ENCODE measurements at places on chromosomes 2 and 18.
A peak's percentile ranks its signal among the peaks of the same experiment; 100 is the strongest.

DNA sequence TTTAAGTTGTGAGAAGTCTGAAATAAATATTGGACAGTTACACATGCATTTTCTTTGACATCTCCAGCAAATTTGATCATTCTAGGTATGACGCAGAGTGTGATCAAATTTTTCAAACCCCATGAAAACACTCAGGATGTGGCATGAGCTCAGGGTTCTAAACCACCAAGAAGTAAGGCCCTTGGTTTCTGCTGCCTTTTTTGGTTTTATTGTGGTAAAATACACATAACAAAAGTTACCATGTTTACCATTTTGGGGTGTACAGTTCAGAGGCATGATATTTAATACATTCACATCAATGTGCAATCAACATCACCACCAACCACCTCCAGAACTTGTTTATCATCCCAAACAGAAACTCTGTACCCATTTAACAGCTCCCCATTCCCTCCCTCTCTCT, 64.3 kb upstream of the TTN start:
- no peak for DNase-seq

DNA sequence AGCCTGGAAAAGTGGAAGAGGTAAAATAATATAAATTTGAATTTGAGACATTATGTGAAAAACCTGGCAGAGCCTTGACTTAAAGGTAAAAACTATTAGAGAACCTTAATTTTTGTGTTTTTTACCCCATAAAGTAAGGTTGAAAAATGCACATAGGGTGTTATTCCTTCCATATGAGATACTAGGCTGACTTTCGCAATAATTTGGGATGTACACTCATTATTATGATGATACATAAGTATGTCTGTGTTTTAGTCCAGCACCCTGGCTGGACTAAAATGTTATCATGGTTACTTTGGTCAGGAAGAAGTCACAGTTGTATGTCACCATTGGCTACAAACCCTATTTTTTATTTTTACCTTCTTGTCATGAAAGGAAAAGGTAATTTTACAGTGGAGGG, 19.8 kb downstream of the NEMP2 start:
- no peak for DNase-seq

DNA sequence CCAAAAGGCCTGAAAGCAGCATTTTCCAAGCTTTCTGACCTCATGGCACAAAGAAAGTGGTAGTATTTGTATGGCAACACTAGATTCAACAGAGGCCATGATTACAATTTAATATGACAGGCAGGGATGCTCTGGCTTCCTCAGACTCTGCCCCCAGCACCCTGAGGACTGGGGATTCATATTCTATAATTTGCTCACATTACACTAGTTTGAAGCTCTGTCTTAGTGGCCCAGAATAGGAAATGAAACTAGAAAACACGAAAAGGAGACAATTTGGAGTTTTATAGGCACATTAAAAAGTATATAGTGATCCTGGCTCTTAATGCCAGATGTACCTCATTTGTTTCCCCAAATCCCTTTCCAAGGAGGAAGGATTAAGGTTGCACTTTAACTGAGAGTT, 173.0 kb upstream of the STK17B start:
- no peak for DNase-seq

- DNase-seq = no peak
Measured at GRCh38 chr18:59468821-59469220, 109.8 kb upstream of the LMAN1 start.

DNA sequence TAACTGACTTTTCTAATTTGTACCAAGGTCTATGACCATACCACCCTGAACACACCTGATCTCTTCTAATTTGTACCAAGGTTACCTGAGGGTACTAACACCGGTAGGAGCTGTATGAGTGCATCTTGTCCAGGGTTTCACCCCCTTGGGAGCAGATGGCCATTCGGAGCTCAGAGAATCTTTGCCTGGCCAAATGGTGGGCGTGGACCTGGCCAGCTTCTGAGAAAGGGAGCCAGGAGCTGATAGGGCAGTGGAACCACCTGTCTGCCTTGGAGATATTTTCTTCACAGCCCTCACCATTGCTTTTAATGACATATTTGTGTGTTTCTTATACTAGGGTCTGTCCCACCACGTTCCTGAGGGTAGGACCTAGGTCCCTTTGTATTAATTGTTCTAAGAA, 188.9 kb downstream of the LDLRAD4 start:
- no peak for DNase-seq

DNA sequence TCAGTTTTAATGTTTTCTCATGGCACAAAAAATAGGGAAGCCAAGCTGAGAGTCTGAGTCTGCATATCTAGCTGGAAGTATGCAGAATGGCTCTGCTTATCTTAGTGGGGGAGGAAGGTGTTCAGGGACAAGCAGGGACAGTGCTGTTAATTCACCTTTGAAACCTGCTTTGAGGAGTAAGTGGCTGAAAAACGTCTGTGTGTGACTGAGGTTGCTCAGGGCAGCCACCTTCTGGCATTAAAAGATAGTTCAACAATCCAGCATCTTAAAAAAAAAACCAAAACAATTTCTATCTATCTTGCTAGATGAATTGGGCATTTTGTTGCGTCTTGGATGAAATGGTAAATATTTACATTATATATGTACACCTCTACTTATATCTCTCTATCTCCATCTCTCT, 2.0 kb upstream of the TRPM8 start:
- DNase-seq = no peak

- peak; percentile 60 for DNase-seq
Measured at GRCh38 chr2:161239326-161240109, 68.7 kb upstream of the PSMD14 start.

DNA sequence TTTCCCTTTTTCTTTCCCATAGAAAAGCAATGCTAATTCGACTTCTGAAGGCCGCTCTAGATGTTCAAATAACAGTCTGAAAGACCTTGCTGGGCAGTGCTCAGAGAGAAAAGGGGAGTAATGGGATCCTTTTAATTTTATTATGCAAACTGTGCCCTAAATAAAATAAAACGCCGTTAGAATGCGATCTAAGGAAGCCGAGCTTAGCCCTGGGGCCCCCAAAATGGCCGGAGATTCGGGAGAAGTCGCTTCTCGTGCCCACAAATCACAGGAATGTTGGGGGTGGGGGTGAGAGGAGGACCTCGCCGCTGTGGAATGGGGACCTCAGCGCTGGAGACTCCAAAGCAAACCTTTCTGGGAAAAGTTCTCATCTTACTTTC, 8.4 kb upstream of the POU3F3 start:
- DNase-seq = no peak

GRCh38 chr2:232382331-232383225, 4.0 kb downstream of the ALPP start:
- peak; percentile 25 for DNase-seq

DNA sequence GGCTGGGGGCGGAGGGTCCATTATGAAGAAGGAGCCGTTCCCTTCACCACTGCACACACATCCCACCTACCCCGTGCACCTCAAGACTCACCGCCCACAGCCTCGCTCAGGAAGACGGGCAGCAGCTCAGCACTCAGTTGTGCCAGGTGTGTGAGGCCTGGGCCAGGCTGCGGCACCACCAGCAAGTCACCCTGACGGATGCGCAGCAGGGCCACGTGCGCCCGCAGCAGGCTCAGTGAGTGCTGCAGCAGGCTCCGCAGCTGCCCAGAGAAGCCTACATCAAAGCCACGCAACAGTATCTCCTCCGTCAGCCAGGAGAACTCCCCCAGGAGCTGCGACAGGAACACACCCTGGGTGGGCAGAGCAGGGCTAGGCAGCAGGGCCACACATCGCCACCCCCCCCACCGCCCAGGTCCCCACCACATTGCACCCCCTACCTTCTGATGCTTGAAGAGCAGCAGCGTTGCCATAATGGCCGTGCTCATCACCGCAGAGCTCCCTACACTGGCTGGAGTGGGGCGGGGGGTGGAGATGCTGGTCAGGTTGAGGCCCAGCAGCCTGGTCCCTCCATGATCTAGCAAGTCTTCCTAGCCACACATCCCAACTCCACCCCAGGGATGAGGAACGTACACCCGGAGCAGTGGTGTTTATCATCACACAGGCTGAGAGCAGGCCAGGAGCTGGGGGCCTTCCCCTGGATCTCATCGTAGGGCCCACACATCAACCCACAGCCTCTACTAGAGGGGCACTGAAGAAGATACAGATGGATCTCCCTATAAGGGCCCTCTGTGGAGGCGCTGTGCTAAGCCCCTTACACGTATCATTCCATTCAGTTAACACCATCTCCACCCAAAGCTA, 10.2 kb downstream of the GPAT2 start:
- DNase-seq = no peak

DNA sequence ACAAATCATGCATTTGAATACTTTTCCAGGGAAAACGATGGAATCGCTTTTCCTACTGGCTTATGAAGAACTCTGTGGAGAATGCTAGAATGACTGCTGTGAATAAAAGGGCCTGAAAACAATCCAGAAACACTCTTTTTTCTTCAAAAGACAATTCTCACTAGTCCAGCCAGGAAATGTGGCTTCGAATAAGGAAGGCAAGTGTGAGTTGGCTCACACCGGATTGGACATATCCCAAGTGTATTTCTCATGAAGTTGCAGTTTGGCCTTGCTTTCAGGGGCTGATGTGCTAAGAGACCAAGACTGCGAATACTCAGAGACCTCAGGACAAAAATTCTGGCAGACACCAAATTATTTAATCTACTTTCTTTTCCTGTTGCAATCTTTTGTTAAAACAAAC, 54.1 kb downstream of the FIGN start:
- no peak for DNase-seq

GRCh38 chr18:63619661-63620060, 24.4 kb downstream of the SERPINB4 start:
- DNase-seq = no peak

DNA sequence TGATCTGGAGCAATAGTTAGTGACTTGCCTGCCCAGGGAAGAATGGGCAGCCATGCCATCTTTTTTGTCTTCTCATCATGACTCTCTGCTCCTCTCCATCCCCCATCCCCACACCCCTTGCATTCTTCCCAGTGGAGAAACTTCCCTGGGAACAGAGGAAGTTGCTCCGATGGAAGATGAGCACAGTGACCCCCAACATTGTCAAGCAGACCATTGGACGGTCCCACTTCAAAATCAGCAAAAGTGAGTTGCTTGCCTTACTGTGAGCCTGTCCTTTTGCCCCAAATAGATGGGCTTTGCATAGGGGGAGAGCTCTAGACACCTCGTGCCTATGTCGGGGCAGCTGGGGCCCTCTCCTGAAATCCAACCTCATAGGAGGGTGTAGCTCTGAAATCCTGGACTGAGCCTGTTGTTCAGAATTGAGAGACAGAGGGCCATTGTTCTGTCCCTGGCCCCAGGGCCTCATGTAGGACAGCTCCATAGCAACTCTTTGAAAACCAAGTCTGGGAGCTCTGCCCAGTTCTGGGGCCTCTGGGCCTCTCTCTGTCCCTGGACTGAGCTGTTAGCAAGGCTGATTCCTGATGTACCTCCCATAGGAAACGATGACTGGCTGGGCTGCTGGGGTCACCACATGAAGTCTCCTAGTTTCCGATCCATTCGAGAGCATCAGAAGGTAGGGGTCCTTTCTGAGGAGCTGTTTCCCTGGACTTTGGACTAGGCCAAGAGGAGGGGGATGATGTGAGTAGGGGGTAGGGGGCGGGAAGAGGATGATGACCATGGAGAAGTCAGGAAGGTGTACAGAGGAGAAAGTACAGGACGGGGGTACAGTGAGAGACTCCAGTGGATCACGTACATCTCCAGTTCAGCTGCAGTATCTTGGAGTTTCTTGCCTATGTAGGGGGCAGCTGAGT, 35.2 kb downstream of the TTLL4 start:
- DNase-seq = peak; percentile 88

DNA sequence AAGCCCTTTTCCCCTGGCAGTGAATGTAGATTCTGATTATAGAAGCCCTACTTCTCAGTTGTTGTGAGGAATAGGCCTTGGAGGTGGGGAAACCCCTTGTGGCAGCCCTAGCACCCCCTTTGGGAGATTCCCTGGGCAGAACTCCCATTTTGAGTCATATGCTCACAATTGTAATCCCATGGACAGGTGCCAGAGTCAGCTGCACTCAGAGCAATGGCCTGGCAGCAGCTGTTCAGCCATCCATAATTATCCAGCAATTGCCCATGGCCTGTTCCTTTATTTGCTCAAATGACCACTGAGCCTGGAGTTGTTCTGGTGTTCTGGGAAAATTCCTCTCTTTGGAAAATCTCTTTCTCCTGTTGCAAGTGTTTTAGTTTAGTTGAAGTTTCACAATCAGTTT, 71.7 kb downstream of the PTRHD1 start:
- peak; percentile 81 for DNase-seq

- DNase-seq = no peak
Measured at GRCh38 chr18:40985436-40985835, 969.6 kb upstream of the PIK3C3 start.

GRCh38 chr2:121455446-121455845, 75.2 kb upstream of the RNU4ATAC start:
- DNase-seq = no peak

- no peak for DNase-seq
Measured at GRCh38 chr2:44285174-44285573, 9.9 kb downstream of the SLC3A1 start.

DNA sequence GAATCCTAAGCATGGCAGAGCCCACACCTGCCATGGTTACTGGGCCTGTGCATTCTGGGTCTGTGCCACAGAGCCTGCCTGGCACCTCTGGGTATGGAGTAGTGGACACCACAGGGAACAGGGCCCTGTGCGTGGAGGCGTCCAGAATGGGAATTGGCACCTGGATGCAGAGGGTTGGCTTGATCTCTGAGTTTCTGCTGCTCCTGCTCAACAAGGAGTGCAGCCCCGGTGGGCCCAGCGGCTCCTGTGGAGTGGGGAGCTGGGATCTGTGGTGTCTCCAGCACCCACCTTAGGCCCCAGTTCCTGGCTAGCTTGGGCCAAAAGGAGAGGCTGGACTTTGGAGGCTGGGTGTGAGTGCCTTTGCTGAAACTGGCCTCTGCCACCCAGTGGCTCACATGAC, 7.9 kb upstream of the ANKRD62 start:
- DNase-seq = no peak

DNA sequence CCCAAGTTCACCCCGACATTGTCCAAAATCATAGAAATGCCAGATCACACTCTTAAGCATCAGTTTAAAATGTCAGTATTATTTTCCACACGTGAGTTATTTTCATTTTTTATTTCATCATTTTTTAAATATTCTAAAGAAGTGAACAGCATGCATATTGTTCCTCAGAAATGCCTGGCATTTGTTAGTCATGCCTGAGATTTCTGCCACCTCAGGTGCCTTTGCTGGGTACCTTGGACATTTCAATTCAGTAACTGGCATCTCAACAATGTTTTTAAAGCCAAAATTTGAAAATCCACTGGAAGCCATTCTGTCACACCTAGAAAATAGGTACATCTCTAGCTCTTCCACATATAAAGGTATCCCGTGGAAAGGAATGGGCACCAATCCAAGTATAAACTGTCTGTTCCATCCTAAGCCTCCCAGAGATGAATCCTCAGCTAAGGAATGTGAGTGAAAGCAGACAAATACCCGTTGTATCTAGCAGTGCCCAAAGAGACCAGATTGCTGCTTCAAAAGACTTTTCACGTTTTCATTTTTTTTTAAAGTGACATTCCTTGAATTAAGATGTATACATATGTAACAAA, 159.8 kb downstream of the ZNF385B start:
- DNase-seq = no peak
